Vagina (tissue), 2 donors: ENCODE measurements at places on chromosomes 16 and 17.

GRCh38 chr17:62478424-62478879 is at the start of gene TLK2:
Gene TLK2, plus strand, starts transcription at chr17:62478825. Its CDS starts 2,301 bp downstream, at chr17:62481126.
- no peak for DNase-seq

DNA sequence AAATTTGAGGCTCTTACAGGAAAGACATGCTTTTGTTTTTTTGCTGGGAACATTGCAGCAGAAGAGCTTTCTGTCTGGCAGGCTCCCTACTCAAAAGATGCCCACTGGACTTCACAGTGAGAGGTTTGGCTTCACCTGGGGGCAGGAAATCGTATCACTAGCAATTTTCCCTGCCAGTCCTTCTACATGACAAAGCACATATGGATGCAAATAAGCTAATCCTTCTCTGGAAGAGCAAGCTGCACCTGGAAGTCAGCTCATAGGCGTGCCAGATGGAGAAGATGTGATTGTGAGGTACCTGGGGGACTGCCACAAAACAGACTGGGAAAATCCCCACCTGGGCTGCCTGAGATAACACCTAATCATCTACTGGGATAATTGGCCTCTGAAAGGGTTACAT is 195.0 kb upstream of the CPHXL start:
- DNase-seq, result no peak

DNA sequence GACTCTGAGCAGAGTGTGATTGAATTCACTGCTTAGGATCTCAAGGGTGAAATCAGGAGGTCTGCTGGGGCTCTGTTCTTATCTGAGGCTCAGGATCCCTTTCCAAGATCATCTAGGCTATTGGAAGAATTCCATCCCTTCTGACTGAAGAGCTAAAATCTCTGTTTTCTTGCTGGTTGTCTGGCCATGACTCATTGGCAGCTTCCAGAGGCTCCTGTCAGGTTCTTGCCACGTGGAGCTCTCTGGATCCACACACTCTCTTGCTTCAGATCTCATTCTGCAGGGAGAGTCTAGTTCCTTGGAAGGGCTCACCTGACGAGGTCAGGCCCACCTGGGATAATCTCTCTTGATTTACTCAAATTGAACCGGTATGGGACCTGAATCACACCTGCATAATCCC is 930.7 kb downstream of the CDH8 start:
- no peak for DNase-seq

GRCh38 chr17:40980596-40980995 is 3.5 kb downstream of the KRT40 start:
- DNase-seq, result no peak

GRCh38 chr17:81667754-81668153 is 1.2 kb downstream of the CCDC137 start:
- DNase-seq, result no peak

DNA sequence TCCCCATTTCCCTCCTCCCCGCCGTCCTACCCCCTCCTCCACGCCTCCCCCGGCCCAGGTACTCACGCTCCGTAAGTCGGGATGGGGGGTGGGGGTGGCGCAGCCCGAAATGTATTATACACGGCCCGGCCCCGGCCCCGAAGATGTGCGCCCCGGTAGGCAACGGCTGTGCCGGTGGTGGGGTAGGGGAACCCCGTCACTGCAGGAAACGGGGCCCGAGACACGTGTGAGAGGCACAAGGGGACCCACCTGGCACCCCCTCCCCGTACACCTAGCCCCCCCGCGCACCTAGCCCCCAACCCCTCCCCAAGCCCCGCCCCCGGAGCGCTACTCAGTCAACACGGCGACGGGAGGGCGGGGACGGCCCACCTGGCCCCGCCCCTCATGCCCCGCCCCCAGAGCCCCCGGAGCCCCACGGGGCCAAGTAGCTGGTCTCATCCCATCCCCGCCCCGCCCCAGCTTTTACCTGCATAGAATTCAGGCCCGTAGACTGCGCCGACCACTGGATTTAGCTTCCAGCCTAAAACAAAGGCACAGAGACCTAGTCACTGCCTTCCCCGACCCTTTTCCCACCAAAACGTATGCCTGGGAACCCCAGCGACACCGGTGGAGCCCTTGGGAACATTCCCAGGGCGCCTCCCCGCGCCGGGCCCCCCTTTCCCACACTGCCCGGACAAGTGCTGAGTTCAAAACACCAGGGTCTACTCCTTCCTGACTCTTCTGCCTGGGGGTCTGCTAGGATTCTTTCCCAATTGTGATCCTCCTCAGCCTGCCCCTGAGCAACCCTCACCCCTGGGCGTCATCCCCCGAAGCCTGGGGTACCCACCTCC is 22.8 kb downstream of the ENGASE start:
- DNase-seq, result no peak

DNA sequence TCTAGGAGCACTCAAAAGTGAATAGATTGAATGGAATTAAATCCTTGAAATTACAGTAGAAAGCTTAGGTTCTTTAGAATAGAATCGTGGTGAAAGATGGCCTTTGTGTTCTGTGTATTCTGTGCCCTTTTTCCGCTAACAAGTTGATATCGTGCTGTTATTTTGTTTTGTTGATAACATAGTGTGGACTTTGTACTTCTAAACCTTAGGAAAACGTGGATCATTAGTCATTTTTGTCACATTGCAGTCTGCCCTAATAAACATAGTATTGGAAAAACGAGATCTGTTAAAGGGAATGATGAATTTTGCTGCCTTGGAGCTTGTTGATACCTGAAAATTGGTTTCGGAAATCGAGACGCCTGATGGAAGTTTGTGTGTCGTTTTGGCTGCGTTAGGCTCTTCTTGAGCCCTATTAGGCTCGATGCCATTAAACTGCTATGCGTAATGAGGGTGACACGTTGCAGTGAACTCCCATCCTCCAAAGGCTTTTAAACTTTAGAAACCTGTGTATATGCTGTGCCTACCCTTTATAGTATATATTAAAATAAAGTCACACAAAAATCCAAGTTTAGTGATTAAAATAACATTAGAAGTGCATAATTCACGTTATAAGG is 145.7 kb downstream of the PRKCA start:
- no peak for DNase-seq

- DNase-seq, result no peak
These were observed 26.2 kb upstream of the CCL1 start for GRCh38 chr17:34389126-34389750.

DNA sequence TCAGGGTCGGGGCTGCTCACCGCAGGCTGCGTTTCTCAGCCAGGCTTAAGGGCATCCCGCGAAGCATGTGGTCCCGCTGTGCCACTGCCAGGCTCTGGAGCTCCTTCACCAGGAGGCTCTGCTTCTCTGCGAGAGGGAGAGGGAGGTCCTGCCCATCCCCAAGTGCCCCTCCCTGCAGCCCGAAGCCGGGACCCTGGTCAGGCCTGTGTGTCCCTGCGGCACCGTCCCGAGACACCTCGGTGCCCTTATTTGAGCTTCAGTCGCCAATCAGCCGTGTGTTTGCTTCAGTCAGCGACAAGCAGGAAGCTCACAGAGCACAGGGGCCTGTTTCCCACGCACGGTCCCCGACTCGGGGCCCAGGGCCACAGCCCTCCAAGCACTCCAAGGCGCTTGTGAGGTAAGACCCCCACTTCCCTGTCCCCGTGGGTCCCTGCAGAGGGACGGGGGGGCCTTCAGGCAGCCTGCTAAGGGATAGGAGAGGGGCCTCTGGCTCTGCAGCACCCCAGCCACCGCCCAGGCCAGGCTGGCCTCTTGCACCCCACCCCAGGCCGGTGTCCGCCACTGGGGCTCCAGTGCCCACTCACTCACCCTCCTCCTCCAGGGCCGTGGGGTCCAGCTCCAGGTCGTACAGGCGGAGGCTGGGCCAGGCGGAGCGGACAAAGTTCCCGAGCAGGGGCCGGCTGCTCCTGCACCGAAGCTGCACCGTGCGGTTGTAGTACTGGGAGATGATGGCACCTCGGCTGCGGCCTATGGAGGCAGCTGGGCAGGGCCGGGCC is 3.2 kb downstream of the TMC6 start:
- no peak for DNase-seq

GRCh38 chr16:85733155-85733838 is 17.6 kb downstream of the C16orf74 start:
- DNase-seq, result no peak

DNA sequence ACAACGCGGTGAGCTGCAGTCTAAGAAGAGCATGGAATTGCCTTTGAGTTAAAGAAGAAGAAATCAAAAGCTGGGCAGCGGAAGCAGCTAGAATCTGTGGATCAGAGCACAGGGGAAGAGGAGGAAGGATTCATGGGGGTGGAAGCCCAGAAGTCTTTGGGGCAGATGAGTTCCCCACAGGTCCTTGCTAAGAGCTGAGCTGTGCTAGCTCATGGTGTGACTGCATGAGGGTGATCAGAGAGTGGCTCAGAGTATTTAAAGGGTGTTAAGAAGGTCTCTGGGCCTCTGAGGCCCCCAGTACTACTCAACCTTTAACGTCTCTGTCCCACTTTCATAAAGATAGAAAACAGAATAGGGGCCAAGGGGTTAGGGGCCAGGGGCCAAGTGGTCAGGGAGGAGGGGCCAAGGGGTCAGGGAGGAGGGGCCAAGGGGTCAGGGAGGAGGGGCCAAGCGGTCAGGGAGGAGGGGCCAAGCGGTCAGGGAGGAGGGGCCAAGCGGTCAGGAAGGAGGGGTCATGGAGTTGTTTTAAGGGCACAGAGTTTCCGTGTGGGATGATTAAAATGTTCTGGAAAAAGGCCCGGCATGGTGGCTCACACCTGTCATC is 12.0 kb upstream of the TRPV3 start:
- no peak for DNase-seq

DNA sequence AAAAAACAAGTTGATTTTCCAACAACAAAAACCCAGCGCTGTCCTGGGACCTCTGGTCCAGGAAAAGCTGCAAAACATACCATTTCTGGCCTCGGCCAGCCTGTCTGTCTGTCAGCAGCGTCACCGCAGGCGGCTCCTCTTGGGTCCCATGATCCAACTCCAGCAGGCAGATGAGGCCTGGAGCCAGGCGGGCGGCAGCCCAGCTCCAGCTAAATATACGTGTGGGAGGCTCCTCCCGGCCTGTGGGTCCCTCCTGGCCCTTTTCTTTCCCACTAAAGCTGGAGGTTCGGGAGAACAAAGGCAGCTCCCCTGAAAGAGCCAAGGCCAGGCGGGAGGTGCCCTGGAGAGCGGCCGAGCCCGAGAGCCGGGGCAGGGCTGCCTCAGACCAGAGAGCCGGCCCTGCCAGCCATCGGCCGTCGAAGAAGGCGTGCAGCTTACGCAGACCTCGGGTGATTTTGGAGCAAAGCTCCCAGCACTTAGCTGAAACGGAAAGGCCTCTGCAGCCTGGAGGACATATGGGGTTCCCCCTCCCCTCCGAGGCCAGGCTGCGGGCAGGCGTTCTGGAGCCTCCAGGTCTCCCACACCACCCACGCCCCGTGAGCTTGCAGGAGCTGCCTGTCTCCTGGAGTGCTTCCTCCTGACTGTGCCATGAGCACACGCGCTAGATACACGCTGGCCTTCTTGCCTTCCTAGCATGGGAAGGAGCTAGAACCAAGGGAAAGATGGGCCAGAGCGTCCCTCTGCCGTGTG is 19.9 kb upstream of the JPH3 start:
- DNase-seq, result no peak

- DNase-seq, result no peak
These were observed 5.6 kb downstream of the SF3B3 start for GRCh38 chr16:70529051-70529777.

GRCh38 chr16:68227183-68227793 is 8.6 kb downstream of the ESRP2 start:
- no peak for DNase-seq

- peak; percentile 89 for DNase-seq
These were observed 916 bp downstream of the PAGR1 start for GRCh38 chr16:29816694-29817441.

DNA sequence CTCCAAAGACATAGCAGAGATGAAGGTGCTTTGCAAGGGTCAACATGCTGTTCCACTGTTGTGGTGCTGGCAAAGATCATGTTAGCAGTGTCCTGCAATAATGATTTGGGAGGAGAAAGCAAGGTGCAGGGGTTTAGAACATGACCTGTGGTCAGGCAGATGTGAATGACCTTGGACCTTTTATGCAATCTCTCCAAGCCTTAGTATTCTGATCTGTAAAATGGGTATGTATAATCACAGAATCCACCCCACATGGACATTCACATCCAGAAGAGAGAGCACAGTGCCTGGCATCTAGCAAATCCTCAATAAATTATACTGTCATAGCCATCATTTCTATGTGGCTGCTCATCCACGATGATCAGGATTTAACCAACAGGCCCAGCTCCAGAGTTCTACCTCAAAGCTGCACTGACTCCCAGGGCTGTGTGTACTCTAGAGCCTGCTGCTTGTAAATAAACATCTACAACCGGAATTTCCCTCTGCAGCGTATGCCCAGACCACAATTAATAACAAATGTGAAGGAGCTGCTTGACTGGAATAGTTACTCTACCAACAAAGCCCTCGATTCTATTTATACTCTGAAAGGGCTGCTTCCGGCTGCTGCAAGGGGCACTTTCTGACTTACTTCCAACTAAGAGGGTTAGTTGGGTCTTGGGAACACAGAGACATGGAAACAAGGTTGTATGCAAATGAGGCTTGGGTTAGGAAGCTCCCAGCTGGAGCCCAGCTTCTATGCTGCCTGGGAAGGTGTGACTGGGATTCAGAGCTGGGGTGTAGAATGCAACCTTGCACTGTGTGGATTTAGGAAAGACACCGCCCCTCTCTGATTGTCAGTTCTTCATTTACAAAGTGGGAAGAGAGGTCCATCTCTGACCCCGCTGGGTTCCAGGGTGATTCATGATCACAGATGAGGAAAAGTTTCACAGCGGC is 265.2 kb downstream of the XYLT1 start:
- no peak for DNase-seq

DNA sequence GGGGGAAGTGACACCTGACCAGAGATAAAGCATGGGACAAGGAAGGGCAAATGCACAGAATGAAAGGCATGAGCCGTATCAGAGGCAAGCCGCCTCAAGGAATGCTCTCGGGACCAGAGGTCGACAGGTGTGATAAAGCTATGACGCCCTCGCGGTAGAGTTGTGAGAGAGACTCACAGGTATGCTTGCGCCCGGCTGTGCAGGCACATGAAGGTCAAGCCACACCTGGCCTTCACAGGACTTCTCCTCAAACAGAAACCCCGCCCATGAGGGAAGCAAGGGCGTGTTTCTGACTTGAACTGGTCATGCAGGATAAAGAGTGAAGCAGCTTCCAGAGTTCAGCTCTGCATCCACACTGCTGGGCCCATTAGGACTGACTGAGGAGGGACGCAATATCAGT is 7.8 kb downstream of the NCBP3 start:
- no peak for DNase-seq

- no peak for DNase-seq
These were observed 20.5 kb downstream of the CNGB1 start for GRCh38 chr16:57950382-57950781.

- DNase-seq, result no peak
These were observed 1153.7 kb upstream of the GOT2 start for GRCh38 chr16:59887856-59888255.
